ENCODE measurements at places on chromosomes 2 and 18.

DNA sequence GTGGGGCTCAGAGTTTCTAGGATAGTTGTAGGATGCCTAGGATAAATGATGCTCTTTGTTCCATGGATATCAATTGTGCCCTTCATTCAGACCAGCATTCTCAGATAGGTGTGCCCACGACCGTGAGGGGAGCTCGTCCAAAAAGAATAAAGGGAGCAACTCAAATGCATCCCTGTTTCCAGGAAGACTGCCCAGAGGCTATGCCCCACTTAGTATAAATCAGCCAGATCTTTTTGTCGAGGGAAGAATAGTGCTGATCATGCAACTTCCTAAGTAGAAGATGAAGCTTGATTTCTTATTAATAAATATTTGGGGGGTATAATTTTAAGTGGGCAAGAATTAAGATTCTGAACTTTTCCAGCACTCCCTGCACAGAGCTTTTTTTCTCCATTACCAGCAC lies 450.2 kb downstream of the ARHGAP15 start:
- DNase-seq, result no peak

DNA sequence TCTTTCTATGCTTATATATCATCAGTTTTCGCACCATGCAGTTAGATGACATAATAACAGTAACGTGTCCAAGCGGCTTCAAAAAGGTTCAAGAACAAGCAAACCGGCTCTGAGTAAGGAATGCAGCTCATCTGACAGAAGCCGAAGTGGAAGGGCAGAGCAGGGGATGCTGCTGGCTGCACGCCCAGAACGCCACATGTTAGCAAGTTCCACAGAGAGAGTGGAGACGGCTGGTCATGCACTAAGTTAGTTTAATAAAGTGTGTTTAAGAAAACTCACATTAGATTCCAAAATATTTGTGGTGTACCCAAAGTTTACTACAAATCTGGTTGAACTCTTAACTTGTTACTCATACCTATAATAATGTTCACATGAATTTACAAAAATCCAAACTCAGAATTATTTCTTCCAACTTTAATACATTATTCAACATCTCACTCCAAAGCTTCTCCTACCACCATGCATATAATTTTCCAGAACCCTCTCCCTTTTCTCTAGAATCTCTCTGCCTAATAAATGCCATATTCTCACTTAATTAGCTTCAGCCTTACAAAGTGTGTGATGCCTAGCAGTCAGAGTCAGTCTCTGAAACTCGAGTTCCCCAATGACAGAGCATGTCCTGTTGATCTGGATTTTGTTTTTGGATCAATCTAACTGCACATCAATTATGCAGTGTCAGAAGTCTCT lies 170.0 kb downstream of the DNAH7 start:
- DNase-seq, result no peak

DNA sequence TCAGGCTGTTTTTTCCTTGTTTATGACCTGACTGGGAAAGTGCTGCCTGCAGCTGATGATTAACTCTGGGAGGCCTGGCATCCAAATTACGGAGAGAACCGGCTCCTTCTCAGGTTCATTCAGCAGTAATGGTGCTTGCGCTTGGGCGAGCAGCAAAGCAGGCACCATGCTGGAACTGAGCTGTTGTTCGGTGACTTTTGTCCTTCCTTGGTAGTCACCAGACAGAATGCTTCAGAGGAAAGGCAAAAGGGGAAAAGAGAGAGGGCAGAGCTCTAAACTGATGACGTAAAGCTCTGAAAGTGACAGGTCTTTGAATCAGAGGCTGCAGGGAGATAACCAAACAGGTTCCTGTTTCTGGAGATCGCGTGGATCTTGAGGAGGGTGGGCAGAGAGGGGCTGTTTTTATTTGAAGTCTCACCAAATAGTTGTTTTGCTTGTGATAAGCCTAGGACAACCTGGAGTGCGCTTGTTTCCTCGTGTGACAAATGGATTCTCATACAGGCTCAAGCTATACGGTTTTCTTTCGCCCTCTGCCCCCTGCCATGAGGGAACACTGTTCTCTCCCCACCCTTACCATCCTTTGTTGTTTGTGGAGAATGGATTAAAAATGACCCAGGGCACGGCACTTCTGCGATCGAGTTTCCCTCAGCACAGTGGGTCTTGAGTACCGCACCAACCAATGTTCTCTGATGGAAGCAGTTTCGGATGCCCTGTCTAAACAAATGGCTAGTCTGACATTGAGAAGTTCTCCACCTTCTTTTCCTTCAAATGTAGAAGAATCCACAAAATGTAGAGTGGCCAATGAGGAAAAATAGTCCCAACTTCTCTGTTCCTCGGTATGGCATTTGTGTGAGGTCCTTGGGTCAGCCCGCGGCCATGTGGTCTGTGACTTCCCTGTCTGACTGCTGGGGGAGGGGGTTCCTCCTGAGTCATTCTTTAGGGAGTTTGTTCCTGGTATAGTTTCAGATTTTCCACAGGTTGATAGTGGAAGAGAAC lies 1.3 kb downstream of the RASGRP3 start:
- no peak for DNase-seq

- DNase-seq, result no peak
Measured at GRCh38 chr2:120940319-120940696, 204.6 kb downstream of the GLI2 start.

Measured in WTC11 (cell line).